ENCODE measurements at places on chromosomes 6 and 20.

- DNase-seq: no peak
These were observed 93.6 kb downstream of the MYB start for GRCh38 chr6:135274561-135275293.

DNA sequence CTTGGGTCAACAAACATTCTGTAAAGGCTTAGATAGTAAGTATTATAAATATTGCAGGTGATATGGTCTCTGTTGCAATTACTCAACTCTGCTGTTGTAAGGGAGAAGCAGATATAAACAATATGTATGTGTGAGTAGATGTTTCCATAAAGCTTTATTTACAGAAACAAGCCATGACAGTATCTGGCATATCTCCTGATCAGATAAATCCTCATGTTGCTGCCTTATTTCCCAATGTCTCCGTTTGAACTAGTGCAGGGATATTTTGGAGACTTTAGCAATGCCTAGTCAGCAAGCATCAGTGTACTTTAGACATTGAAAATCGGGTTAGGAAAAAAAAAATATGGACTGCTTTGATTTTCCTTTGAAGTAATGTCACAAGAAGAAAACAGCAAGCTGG lies 96.1 kb downstream of the LAMA2 start:
- DNase-seq: no peak

- DNase-seq: no peak
These were observed 147.7 kb downstream of the BTBD9 start for GRCh38 chr6:38492031-38492430.

- no peak for DNase-seq
These were observed 30.2 kb upstream of the SGK1 start for GRCh38 chr6:134347885-134348805.

DNA sequence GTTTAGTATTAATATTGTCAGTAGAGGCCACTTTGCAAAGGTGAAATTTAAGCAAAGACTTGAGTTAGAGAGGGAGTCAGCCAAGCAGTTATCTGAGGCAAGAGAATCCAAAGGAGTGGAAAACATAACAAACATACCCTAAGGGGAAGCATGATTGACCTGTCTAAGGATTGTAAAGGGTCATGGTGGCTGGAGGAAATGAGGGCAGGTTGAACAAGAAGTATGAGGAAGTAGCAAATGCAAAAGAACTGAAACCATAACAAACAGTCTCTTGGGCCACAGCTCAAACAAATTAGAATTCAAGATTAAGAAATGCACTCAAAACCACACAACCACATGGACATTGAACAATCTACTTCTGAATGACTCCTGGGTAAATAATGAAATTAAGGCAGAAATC lies 103.2 kb downstream of the FBXO5 start:
- no peak for DNase-seq

- DNase-seq: no peak
These were observed 229.8 kb downstream of the NKAIN2 start for GRCh38 chr6:124033501-124033900.

DNA sequence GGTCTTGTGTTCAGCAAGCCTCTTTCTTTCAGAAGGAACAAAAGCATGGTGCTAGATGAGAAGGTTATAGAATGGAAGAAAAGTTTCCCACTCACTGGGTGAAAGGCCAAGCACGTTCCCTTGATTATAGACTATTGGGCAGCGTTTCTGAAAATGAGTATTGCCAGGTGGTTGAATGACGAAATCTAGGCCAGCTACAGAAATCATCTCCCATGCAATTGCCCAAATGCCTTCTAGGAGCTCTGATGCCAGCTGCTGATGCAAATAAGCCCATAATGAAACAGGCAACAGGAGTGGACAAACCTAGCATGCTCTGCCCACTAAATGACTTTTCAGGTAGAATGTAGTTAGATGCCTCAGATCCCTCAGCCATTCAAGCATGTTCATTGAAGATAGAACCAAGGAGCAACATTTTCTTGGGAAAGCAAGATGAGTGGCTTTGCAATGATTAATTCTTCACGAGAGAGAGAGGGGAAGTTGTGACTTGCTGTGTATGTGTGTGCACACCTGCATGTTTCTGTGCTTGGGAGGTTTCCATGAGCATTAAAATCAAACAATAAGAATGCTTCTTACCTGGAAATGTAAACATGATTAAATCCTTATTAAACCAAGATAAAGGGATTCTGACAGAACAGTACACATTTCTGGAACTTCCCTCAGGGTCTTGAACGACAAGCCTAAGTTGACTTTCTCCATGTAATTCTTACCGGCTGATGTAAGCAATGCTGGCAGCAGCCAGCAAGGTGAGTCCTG lies 43.6 kb downstream of the ADTRP start:
- no peak for DNase-seq

GRCh38 chr6:98839781-98840361 lies 5.5 kb downstream of the POU3F2 start:
- DNase-seq: peak; percentile 57

DNA sequence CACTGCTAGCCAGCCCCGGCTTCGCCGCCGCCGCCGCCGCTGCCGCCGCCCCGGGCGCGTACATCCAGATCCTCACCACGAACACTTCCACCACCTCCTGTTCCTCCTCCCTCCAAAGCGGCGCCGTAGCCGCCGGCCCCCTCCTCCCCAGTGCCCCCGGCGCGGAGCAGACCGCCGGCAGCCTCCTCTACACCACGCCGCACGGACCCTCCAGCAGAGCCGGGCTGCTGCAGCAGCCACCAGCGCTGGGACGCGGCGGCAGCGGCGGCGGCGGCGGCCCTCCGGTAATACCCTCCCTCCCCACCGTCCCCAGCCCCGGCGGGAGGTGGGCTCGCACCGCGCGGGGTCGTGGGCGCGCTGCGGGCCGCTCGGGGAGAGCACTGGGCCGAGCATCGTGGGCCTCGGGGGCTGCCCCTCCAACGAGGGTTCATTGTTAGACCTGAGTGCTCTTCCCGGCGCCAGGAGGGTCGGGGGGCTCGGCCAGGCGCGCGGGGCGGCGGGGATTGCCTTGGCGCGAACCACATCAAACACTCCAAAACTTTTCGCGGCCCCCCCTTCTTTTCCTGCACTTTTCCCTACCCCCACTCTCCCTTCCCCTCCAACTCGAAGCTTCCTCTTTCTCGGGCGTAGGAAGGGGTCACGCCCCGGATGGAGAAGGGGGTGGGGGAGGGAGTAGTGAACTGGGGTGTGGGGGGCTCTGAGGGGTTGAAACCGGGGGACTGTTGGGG lies 827 bp downstream of the E2F3 start:
- DNase-seq: no peak

DNA sequence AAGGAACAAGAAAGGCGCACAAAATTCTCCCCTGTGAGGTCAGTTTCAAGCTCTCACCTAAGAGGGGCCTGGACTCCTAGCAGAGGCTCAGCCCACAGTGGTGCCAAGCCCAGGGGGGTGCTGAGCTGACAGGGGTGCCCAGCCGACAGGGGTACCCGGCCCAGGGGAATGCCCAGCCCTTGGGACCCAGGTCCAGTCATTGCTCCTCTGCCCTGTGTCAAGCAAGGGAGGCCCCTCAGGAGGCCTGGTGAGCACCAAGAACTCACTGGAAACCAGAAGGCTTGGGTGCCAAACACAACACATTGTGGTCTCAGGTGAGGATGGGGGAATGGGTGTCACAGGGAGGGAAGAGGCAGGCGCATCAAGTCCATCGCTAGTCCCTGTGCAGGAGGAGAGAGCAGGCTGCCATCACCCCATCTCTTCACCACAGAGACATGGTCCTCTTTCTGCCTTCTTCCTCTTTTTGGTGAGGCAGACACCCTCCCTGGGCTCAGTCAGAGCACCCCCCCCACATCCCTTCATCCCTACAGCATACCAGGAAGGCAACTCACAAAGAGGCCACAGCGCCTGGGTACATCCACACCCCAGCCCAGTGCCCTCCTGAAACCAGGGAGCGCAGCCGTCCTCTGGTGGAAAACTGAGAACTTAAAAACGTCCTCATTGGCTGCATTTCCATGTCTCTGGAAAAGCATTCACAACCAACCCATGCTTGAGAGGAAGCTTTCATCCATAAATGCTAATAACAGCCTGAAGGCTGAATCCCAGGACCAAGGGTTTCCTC lies 111.3 kb downstream of the BANF2 start:
- DNase-seq: no peak

DNA sequence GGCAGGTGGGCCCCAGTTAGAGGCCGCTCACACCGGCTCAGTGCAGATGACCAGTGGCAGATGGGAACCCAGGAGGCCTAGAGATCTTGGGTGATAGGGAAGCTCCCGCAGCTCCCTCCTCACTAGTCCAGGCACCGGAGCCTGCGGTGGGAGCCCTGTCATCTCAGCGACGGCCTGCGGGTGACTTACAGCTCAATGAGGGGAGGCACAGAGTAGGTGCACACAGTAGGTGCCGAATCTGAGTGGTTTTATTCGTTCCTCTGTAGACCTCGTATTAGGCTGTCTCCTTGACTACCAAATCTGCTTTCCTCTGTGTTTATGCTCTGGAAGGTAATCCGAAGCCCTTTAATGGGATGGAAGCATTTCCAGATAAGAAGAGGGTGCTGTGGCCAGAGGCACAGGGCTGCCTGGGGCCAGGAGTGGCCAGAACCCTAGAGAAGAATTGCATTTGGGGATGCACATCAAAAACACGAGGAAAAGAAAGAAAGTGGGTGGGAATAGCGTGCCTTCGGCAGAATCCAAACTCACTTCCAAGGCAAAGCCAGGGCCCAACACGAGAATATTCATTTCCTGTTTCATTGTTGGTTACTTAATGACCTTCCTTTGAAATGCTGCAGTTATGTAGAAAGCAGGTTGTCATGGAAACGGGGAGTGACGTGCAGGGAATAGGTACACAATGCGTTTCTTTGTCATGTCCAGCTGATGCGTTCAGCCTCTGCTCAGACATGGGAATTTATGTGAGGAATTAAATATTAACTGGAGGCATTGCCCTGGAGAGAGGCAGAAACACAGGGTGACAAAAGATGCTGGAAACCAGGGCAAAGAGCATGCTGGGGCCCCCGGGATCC lies 24.7 kb downstream of the MYT1 start:
- DNase-seq: no peak

DNA sequence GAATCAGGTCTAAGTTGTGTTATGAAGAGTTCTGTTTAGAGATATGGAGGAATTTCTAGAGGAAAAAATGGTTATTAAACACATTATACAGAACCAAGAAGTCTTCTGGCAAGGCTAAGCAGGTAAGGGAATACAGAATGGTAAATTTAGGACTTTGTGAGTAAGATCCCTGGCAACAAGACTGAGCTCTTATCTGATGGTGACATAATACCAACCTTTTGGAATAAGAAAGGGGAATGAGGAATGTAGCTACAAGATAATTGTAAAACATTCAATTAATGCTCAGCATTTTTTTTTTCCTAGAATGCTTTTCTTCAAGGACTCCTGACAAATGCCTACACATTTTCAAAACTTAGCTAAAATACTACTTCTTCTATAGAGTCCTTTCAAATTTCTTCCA lies 51.8 kb downstream of the CYB5R4 start:
- no peak for DNase-seq

DNA sequence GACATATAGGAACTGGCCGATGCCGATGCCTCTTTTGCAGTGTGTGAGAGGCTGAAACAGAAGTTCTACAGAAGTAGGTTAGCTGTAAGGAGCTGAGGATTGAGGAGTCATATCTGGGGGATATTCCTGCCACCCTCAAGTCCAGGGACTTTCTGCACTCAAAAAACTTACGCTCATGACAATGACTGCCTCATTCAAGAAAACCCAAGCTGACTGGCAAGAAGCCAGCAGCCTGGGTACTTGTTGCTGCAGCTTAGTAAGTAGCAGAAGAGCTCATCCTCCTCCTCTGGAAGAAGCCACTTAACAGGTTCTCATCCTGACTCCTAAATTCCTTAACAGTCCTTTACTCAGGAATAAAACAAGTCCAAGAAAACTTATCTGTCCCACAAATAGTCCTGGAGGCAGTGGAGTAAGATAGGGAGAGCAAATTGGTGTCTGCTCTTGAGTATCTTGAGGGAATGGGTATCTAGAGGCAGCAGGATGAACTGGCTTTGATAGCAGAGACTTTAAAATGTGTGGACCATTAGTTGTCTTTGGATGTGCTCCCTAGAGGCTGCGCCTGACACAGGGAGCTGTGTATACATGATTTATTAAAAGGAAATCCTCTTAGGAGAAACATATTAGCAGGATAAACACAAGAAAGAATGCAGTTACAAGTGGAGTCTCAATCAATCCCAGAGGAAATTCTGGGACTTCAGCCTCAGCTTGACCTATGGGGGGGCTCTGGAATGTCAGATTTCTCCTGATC lies 7.4 kb downstream of the CALHM5 start:
- no peak for DNase-seq

DNA sequence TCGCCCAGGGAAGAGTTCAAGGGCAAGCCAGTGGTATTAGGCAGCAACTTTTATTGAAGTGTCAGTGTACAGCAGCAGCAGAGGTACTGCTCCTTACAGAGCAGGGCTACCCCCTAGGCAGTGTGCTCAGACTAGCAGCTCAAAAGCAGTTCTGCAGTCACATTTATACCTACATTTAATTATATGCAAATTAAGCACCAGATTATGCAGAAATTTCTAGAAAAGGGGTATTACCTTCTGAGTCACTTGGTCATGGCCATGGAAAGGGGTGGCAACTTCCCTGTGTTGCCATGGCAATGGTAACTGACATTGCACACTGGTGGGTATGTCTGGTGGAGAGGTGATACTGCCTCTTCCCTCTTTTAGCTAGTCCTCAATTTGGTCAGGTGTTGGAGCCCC lies 2.1 kb upstream of the ZKSCAN4 start:
- no peak for DNase-seq

- no peak for DNase-seq
These were observed 2.2 kb upstream of the PRDM13 start for GRCh38 chr6:99604166-99605073.

DNA sequence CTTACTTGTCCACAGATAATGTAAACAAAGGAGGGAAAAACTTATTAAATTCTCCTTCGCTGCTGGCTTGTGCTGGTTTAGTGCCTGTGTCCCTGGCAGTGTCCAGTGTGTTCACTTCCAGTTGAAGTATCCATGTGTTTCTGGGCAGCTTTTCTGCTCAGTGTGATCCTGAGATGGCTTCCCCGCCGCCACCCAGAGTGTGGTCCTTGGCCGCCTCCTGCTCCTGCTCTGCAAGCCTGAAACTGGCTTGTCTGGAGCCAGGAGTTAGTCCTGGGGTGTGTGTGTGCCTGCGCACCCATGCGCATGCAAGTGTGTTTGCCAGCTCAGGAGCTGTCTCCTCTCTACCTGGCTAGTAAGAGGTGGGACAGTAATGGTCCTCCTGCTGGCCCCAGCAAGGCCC lies 7.2 kb downstream of the BTBD3 start:
- DNase-seq: no peak

- DNase-seq: no peak
These were observed 61.0 kb downstream of the FAM50B start for GRCh38 chr6:3910106-3910663.

DNA sequence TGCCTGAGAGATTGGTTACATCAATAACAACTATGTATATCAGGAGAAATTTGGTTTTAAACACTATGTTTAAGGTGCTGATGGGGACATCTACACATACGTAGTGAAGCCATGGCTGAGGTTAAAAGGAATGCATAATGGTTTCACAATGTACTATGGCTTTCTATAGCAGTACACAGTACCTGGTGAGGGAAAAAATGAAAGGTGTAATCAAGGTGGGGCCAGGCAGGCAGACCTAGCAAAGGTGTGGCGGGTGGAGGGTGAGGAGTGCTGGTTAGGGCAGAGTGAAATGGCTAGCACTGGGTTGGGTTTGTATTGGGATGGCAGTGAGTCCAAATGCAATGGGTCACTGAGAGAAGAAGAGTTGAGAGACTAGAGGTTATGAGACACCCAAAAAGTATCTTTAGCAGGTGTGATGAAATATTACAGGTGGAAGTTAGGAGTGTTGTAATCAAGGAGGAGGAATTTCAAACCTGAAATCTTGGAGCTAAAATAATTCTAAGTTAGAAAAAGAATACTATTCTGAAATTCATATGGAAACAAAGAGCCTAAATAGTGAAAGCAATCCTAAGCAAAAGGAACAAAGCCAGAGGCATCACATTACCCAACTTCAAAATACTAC lies 22.3 kb downstream of the PAQR8 start:
- DNase-seq: no peak

All from caudate nucleus (tissue), 63 donors.